Mammary epithelial cell (primary cell): ENCODE measurements at places on chromosomes 3 and 15. TPM values are rescaled to one million over a fixed set of nuclear protein-coding genes. Genes with fewer than 3 reads are reported as not detected.

Gene PAQR5
- total RNA-seq: 0.61 and 0.66 TPM in 2 replicates

Gene ADCY5
- 0.67 TPM for total RNA-seq

Gene IL16
- 1.1 and 1.7 TPM in 2 replicates for total RNA-seq

Gene CFAP20DC
- 9.9 and 10.3 TPM in 2 replicates for total RNA-seq
